ENCODE measurements at places on chromosomes 13 and 19.

- peaks cover 39% of the 10 kb centered on the region for H3K27me3 ChIP-seq
- H3K36me3 ChIP-seq, result no peaks in the 10 kb centered on the region
- no peaks in the 10 kb centered on the region for H3K4me1 ChIP-seq
- no peak overlapping the region for H3K4me3 ChIP-seq
- H3K27ac ChIP-seq, result no peak overlapping the region
Measured at GRCh38 chr13:101152184-101152583, 264.1 kb downstream of the NALCN start.

DNA sequence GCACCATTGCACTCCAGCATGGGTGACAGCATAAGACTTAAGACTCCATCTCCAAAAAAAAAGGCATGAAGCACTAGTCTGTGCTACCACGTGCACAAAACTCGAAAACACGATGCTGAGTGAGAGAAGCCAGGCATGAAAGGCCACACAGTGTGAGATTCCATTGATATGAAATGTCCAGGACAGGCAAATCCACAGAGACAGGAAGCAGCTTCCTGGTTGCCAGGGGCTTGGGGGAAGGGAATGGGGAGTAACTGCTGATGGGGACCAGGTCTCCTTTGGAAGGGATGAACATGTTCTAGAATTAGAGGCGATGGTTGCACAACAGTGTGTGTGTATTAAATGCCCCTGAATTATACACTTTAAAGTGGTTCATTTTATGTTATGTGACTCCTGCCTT is 15.9 kb upstream of the JUND start:
- H3K4me3 ChIP-seq, result no peak overlapping the region
- H3K27ac ChIP-seq, result no peak overlapping the region
- H3K27me3 ChIP-seq, result no peaks in the 10 kb centered on the region
- H3K4me1 ChIP-seq, result peaks cover 41% of the 10 kb centered on the region

GRCh38 chr19:28345811-28346210 is 867.1 kb downstream of the UQCRFS1 start:
- H3K36me3 ChIP-seq, result no peaks in the 10 kb centered on the region
- no peak overlapping the region for H3K27ac ChIP-seq
- H3K4me3 ChIP-seq, result no peak overlapping the region
- H3K4me1 ChIP-seq, result no peaks in the 10 kb centered on the region

DNA sequence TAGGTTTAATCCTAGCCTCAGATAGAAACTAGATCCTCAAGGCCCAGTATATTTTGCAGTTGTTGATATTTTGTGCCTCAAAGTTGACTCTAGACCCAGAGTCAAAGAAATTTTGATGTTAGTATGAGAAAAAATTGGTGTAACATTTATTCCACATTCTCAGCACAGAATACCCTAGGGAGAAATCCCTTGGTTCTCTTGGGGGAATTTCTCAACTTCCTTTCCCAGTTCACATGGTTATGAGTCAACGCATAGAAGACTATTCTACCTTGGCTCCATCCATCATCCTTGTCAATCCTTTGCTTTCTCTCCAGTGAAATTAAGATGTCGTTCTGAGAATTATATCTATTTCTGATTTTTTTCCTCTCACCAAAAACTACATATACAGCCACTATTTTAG is 145.3 kb downstream of the POSTN start:
- no peak overlapping the region for H3K27ac ChIP-seq
- H3K36me3 ChIP-seq, result no peaks in the 10 kb centered on the region
- H3K4me1 ChIP-seq, result no peaks in the 10 kb centered on the region
- H3K27me3 ChIP-seq, result no peaks in the 10 kb centered on the region
- H3K4me3 ChIP-seq, result no peak overlapping the region

DNA sequence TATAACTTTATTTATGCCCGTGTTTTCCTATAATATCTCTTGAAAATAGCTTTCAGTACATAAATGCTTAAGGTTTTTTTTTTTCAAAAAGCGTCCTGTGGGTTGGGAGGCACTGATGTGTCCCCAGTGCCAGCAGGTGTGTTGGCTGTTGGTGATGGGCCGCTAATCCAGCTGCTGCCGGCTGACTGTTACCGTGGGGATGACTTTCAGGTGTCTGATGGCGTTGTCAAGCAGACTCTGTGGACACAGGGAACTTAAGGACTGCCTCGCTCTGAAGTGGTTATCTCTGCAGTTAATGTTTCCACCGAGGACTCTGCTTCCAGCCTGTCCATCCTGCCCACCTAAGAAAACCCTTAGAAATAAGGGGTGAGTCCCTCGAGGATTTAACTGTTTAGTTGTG is 94.5 kb downstream of the ANKRD10 start:
- H3K4me1 ChIP-seq, result peaks cover 19% of the 10 kb centered on the region
- no peak overlapping the region for H3K4me3 ChIP-seq
- DNase-seq, result no peak
- H3K27me3 ChIP-seq, result peaks cover 4% of the 10 kb centered on the region
- H3K27ac ChIP-seq, result no peak overlapping the region

- H3K4me3 ChIP-seq, result peak overlapping the region; percentile 24
- no peaks in the 10 kb centered on the region for H3K36me3 ChIP-seq
- H3K4me1 ChIP-seq, result peaks cover 80% of the 10 kb centered on the region
- H3K27ac ChIP-seq, result peak overlapping the region; percentile 61
- no peaks in the 10 kb centered on the region for H3K27me3 ChIP-seq
Measured at GRCh38 chr19:15288146-15288963, 44.0 kb downstream of the BRD4 start.

GRCh38 chr13:113029487-113030258 is 60.7 kb downstream of the MCF2L start:
- no peaks in the 10 kb centered on the region for H3K4me1 ChIP-seq
- H3K27me3 ChIP-seq, result no peaks in the 10 kb centered on the region
- H3K27ac ChIP-seq, result no peak overlapping the region
- H3K36me3 ChIP-seq, result no peaks in the 10 kb centered on the region
- peak; percentile 69 for DNase-seq

All from activated naive CD8-positive, alpha-beta T cell treated with anti-CD3 and anti-CD28 coated beads, Interleukin-2, amount 10 ng/mL, durations not matched to agents 7 days and 5 days (primary cell).